ENCODE measurements at places on chromosomes 12 and 14. TPM values are rescaled to one million over a fixed set of nuclear protein-coding genes. Genes with fewer than 3 reads are reported as not detected.

The MORN3 gene
- 0.65 TPM for total RNA-seq

The ACOT6 gene
- total RNA-seq = 0.29 TPM

The PAPLN gene
- total RNA-seq = 10.1 TPM

The KLRG1 gene
- total RNA-seq = 1.3 TPM

The LMNTD1 gene
- 0.29 TPM for total RNA-seq

The GARIN6 gene
- total RNA-seq = not detected

The TPPP2 gene
- not detected for total RNA-seq

The BATF gene
- 2.9 TPM for total RNA-seq

The KCNA1 gene
- total RNA-seq = not detected

The MDGA2 gene
- not detected for total RNA-seq

The REM2 gene
- not detected for total RNA-seq

The MYF5 gene
- not detected for total RNA-seq

The CINP gene
- total RNA-seq = 57.2 TPM

The CYP46A1 gene
- total RNA-seq = not detected

The RHOF gene
- 15.7 TPM for total RNA-seq

The SOX5 gene
- 2.6 TPM for total RNA-seq

The NRXN3 gene
- 0.48 TPM for total RNA-seq

The C12orf54 gene
- total RNA-seq = not detected

The SERPINA12 gene
- total RNA-seq = not detected

The USP15 gene
- total RNA-seq = 54.9 TPM

The PPP1R36 gene
- total RNA-seq = 0.67 TPM

The POTEG gene
- not detected for total RNA-seq

The ERP27 gene
- 0.33 TPM for total RNA-seq

The ARHGEF25 gene
- 0.10 TPM for total RNA-seq

The PRH2 gene
- 0.65 TPM for total RNA-seq

The NOC4L gene
- total RNA-seq = 17.6 TPM

The C12orf60 gene
- total RNA-seq = 2.2 TPM

The CLEC9A gene
- not detected for total RNA-seq

The NR1H4 gene
- not detected for total RNA-seq

The RAD9B gene
- 0.19 TPM for total RNA-seq

The CIROP gene
- not detected for total RNA-seq

The TSHR gene
- total RNA-seq = not detected

The TEX22 gene
- not detected for total RNA-seq

The MPHOSPH9 gene
- total RNA-seq = 48.3 TPM

Measured in vein endothelial cell (primary cell).